ENCODE measurements at places on chromosomes 5 and 9. TPM values are rescaled to one million over a fixed set of nuclear protein-coding genes. Genes with fewer than 3 reads are reported as not detected.

The PCDHGA9 gene
- 7.6 TPM for total RNA-seq

The GABRA1 gene
- total RNA-seq = not detected

The ERMP1 gene
- total RNA-seq = 89.6 TPM

The FSTL4 gene
- 0.09 TPM for total RNA-seq

The SLC6A18 gene
- not detected for total RNA-seq

The UGT3A2 gene
- 0.35 TPM for total RNA-seq

The GPR151 gene
- total RNA-seq = not detected

The SELENOP gene
- total RNA-seq = 305 TPM

The BHMT gene
- 30.7 TPM for total RNA-seq
